ENCODE measurements at places on chromosomes 7 and 10. TPM values are rescaled to one million over a fixed set of nuclear protein-coding genes. Genes with fewer than 3 reads are reported as not detected.
A peak's percentile ranks its signal among the peaks of the same experiment; 100 is the strongest.

GRCh38 chr7:36185756-36186155, 32.7 kb downstream of the EEPD1 start:
- no peak for DNase-seq

DNA sequence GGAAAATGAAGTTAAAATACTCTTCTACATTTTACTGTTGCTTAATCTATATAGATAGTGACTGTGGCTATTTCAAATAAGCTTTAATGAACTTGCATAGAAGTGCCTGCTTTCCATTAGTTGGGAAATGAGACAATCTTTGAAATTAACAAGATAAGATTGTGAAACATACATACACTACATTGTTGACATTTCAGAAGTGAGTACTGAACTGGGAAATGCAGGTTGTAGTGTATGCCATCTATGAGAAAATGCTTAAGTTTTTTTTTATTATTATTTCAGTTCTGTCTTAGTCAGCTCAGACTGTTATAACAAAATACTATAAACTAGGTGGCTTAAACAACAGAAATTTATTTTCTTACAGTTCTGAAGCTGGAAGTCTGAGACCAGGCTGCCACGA, 49.6 kb upstream of the CSTF2T start:
- DNase-seq = no peak

- no peak for DNase-seq
Measured at GRCh38 chr10:67790534-67791408, 47.2 kb downstream of the DNAJC12 start.

GRCh38 chr7:151428378-151429236, 11.3 kb downstream of the CRYGN start:
- DNase-seq = peak; percentile 83

Gene LIPN
- total RNA-seq = not detected

GRCh38 chr7:22858640-22859561, 36.3 kb upstream of the TOMM7 start:
- DNase-seq = no peak

Gene CCDC146
- 26.2 TPM for total RNA-seq

DNA sequence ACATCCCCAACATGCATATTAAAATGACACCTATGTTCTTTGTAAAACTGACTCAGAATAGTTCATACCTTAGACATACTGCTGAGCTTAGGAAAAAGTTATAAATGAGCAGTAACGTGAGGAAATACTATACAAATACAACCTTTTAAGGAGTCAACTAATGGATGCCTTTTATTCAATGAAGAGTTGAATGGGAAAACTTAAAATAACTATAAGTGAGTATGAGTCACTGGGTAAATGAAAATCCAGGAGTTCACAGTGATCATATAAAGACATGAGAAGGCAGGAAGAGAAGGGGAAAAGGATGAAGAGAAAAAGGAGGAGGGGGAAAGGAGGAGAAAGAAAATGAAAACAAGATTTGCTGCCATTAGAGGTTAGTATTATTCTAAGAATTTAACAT, 157.8 kb upstream of the PCDH15 start:
- no peak for DNase-seq

DNA sequence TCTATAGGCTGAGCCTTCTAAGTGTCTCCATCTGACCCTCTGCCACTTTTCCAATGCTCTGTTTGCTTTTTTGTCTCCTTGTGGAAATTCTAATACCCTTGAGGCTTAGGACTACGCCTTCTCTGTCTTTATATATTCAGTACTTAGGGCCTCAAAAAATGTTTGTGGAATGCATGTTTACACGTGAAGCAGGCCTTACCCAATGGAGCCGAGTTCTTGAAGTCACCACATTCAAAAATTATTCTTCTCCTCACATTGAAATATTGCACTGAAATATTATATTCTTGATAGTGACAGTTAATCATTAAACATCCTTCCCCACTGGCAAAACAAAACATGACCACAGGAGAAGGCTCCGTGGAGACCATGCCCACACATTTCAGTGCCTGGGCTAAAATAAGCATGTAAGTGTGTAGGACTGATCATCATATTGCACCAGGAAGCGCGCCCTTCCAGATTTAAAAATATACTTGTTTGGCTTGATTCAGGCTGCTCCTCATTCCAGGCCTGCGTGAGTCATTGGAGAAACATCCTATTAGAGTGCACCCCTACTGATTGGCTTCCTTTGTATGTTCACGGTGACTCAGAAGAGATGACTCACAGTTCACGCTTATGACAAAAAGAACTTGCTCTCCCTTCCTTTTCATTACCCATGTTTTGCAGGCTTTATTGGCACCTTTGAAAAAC, 307.4 kb upstream of the AOAH start:
- peak; percentile 68 for DNase-seq

Gene HOXA1
- total RNA-seq = 0.28 TPM
